ENCODE measurements at places on chromosomes 6 and 20.

- DNase-seq, result no peak
Measured at GRCh38 chr6:89939144-89939543, 44.9 kb downstream of the GJA10 start.

DNA sequence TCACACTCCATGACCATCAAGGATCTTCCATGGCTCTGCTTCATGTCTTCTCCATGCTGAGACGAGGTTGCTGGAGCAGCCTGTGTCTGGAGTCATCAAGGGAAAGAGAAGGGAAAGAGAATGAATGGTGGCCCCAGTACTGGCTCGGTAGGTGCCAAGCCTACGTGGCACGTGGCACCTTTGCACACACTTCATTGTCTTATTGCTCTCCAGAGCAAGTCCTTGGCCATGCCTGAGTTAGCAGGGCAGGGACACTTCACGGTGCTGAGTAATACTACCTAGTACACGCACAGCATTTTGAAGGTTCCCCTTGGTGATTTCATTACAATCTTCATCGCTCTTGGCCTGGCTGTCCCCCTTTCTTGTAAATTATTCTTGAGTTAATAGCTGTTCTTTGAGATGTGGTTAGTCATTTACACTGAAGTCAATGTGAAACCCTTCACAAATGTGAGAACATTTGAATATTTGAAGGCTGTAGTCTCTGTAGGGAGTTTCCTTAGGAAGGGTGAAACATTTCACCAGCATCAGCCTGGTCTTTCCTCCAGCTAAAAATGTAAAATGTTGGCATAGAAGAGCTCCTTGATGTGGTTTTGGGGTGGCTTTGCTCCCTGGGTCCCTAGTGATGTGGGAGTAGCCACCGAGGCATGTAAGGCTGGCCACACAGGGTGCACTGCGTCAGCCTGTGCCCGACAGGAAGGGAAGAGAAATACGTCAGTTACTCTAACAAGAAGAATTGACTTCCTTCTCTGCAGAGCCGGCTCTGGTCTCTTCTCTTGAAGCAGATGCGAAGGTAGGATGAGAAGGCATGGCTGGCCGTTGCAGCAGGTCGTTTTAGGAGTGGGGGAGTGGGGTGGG is at the start of gene SYTL3:
TSS of gene SYTL3 (plus strand) at position 766 of the 855 bp plus-strand sequence. CDS start 13,215 bp downstream, outside the sequence.
- no peak for DNase-seq

DNA sequence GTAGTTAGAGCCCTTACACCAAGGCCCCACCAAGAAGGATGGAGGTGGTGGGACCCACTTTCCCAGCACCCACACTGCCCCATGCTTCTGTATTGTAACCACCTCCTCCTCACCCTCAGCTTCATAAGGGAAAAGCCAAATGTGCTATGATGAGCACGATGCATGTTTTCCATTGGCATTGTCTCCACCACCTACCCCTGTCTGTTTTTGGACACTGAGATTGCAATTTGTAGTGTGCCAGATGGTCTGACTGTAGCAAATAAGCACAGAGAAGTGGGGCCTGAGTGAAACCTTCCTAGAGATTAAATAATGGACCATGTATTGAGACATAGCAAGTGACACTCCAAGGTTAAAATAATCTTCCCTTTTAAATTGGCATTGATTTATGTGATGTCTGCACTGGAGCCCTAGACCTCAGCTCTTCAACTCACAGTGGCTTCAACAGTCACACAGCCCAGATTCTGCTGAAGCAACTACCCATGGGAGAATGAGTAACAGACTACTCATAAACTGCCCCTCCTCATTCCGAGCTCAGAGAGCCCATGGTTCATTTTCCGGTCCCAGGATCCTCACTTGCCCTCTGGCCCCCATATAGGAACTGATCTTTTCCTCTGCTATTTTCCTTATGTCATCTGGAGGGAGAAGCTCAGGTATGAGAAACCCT is 177.9 kb downstream of the COL9A1 start:
- DNase-seq, result no peak

DNA sequence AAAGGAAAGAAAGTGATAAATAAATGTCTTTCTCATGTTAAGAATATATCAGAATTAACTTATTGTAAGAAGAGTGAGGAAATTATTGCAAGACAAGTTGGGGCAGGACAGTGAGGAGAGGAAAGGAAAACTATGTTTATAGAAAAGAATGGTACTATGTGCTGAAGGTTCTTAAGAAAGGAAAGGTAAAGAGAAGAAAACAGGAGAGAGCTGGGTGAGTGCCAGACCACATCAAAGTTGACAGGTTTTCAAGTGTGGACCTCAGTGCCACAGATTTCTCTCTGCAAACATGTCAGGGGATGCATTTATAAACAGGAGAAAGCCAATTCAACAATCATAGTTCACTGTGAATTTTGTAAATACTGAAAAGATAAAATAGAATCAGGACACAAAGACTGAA is 439.2 kb downstream of the PKHD1 start:
- no peak for DNase-seq

GRCh38 chr6:81995548-81996289 is 243.2 kb upstream of the TENT5A start:
- DNase-seq, result no peak

- DNase-seq, result no peak
Measured at GRCh38 chr6:26175428-26176181, 88.4 kb downstream of the HFE start.

Data from left lung (tissue), 14 donors.